Fibroblast of skin of abdomen (primary cell): ENCODE measurements at places on chromosomes 1 and 21.

- DNase-seq = peak; percentile 81
These were observed at the start of gene MEX3A for GRCh38 chr1:156082309-156083091. MEX3A (minus strand) TSS chr1:156082465; CDS start chr1:156081998, 467 bp downstream.

- peak; percentile 45 for DNase-seq
These were observed 14.0 kb downstream of the RHBG start for GRCh38 chr1:156383023-156383422.

DNA sequence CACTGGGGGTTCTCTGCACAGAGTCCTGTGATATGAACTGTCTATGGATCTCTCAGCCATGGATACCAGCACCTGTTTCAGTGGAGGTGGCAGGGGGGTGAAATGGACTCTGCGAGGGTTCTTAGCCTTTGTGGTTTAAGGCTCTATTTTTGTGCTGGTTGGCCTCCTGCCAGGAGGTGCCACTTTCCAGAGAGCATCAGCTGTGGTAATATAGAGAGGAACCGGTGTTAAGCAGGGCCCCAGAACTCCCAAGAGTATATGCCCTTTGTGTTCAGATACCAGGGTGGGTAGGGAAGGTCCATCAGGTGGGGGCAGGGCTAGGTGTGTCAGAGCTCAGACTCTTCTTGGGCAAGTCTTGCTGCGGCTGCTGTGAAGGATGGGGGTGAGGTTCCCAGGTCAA lies 330.0 kb upstream of the PLD5 start:
- no peak for DNase-seq

- no peak for DNase-seq
These were observed 37.4 kb downstream of the CFAP74 start for GRCh38 chr1:1966071-1966740.

DNA sequence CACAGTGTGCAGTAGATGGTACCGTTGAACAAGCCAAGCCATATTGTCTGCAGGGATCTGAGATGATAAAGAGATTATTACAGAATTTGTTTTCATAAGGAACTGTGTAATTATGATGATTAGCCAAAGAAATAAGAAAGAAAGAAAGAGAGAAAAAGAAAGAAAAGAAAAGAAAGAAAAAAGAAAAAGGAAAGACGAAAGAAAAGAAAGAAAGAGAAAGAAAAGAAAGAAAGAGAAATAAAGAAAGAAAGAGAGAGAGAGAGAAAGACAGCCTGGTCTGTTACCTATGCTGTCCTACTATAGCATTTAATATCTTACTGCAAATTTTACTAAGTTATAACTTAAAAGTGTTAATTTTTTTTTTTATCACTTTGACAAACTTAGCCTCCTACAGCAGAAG lies 43.6 kb downstream of the KCNK1 start:
- DNase-seq = no peak

DNA sequence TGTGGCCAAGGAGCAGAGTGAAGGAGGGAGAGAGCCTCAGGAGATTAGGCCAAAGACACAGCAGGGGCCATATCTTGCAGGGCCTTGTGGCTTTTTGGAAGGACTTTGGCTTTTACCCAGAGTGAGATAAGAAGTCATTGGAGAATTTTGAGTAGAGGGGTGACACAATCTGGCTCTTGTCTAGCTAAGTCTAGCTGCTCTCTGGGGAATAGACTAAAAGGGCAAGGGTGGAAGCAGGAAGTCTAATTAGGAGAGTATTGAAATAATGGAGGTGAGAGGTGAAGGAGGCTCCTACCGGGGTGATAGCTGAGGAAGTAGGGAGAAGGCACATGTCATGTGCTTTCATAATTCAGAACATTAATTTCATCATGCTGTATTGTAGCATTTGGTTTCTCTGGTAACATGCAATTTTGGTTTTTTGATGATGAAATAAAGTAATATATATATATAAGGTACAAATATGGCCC lies 34.3 kb upstream of the KCNA3 start:
- DNase-seq = no peak

DNA sequence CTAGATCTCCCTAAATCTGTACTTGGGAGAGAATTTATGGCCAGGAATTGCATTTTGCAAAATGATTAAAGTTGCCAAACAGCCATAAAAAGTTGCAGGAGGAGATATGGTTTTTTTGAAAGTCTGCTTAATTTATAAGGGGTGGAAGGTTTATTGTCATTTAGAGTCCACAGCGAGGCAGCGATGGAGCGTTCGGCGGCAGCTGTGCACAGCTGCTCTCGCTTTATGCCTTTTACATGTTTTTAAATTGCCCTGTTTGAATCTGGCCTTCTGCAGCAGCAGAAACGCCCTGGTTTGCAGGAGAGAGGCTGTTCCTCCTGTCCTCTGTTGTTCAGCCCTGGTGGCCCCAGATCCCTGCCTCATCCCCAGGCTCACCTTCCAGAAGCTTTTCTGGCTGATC lies 144.9 kb upstream of the POU3F1 start:
- no peak for DNase-seq

DNA sequence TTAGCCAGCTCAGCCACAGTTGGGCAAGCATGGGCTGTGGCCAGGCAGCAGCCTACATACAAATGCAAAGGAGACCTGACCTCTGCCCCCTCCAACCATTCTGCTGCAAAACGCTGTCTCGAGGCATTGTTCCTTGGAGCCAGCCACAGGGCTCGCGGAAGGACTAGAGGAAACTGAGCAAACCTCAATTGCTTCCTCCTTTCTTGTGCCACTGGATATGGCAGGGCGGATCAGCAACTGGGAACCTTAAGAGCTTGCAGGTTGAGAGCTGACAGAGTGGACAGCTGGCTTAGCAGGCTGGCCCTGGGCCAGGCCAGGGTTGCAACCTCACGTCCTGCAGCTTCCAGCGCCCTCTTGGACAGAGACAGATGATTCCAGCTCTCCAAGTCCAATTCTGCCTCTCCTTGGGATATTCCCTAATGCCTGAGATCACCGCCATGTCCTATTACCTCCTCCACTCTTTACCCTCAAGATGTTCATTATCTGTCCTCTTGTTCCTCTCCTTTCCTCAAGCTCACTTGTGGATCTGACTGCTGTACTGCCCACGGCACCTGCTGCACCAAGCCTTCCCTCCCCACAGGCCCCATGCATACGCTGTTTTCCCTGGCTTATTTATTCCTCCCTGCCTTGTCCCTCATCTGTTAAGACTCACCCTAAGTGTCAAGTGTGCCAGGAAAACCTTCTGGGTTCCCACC lies 67.5 kb downstream of the SDC3 start:
- DNase-seq = no peak

DNA sequence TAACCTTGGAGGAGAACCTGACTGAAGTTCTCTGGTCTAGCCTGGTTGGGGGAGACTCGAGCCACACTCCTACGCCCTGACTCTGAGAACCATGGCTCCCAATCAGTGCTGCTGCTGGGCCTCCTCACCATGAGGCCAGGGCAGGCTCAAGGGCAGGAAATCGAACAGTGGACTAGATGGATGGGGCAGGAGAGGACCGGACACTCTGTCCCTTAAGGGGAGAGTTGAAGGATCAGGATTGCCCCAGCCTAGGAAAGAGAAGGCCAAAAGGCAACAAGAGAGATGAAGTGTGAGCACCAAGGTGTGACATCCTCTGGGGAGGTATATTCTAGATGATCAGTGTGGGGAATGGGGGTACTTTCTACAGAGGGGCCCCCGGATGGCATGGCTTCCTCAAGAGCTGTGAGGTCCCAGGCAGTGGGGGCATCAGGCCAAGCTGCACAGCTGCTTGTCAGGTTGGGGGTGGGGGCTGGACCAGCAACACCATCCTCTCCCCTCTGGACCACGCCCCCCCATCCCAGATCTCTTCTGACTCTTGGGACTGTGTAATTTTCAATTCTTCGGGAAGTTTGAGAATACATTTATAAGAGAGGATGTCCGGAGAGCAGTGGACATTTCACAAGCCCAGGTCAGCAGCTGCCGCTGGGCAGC lies 34.0 kb downstream of the MX1 start:
- DNase-seq = no peak

- no peak for DNase-seq
These were observed 19.8 kb downstream of the RPRD2 start for GRCh38 chr1:150383631-150384324.

GRCh38 chr1:74964508-74965102 lies 169.6 kb upstream of the LHX8 start:
- DNase-seq = peak; percentile 1

DNA sequence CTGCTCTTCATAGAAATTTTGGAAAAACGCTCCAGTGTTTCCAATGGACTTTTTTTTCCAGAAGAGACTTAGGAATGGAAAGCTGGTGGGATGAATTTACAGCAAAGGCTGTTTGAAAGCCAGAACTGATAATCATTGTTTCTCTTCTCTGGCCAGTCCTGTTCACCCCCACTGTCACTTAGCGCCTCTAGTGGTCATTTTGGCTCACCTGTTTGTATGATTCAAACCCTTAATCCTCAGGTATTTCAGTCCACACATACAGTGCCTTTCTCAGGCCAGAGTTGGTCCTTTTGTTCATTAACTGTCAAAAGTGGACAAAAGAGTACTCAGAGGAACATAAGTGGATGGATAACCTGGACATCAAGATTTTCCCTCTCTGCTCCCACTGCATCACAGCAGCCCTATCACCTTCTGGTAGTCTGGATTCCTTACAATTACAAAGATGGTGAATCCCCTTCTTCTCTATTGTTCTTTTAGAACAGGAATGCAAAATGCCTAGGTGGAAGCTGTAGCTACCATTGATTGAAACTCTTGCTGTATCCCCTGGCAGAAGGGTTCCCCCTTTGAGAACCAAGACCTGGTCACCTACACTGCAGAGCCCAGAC lies 177.6 kb upstream of the OLFM3 start:
- no peak for DNase-seq

GRCh38 chr1:184973272-184974055 lies 844 bp downstream of the NIBAN1 start:
- peak; percentile 88 for DNase-seq

DNA sequence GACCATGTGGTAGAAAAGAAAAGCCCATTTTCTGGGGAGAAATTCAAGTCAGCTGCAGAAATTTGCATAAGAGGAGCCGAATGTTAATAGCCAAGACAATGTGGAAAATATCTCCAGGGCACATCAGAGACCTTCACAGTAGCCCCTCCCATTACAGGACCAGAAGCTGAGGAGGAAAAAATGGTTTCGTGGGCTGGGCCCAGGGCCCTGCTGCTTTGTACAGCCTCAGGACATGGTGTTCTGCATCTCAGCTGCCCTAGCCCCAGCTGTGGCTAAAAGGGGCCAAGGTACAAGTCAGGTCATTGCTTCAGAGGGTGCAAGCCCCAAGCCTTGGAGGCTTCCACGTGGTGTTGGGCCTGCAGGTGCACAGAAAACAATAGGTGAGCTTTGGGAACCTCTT lies 108.3 kb downstream of the DMRTB1 start:
- DNase-seq = no peak

DNA sequence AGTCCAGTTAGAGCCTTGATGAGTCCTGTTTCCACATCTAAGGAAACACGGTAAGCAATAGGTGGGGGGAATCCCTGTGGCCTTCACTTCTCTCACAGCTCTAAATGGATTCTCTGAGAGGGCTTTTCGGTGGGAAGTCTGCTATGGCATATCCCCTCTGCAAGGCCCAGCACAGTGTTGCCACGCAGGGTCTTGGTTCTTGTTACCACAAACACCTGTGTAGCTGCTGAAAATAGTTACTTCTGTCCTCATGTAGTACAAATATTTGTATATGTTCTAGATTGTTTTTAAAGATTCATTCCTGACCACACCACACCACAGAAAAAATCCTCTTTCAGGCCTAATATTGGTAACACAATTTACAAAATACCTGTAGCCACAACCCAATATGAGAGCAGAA lies 5.6 kb downstream of the ACTA1 start:
- DNase-seq = no peak

- no peak for DNase-seq
These were observed 5.9 kb upstream of the PRXL2B start for GRCh38 chr1:2580691-2581090.

DNA sequence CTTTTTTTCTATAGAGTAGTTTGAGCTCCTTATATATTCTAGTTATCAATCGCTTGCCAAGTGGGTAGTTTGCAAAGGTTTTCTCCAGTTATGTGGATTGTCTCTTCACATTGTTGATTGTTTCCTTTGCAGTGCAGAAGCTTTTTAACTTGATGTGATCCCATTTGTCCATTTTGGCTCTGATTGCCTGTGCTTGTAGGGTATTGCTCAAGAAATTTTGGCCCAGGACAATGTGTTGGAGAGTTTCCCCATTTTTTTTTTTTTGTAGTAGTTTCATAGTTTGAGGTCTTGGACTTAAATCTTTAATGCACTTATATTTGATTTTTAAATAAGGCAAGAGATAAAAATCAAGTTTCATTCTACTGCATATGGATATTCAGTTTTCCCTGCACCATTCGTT lies 774.8 kb upstream of the ADAMTS5 start:
- DNase-seq = no peak

DNA sequence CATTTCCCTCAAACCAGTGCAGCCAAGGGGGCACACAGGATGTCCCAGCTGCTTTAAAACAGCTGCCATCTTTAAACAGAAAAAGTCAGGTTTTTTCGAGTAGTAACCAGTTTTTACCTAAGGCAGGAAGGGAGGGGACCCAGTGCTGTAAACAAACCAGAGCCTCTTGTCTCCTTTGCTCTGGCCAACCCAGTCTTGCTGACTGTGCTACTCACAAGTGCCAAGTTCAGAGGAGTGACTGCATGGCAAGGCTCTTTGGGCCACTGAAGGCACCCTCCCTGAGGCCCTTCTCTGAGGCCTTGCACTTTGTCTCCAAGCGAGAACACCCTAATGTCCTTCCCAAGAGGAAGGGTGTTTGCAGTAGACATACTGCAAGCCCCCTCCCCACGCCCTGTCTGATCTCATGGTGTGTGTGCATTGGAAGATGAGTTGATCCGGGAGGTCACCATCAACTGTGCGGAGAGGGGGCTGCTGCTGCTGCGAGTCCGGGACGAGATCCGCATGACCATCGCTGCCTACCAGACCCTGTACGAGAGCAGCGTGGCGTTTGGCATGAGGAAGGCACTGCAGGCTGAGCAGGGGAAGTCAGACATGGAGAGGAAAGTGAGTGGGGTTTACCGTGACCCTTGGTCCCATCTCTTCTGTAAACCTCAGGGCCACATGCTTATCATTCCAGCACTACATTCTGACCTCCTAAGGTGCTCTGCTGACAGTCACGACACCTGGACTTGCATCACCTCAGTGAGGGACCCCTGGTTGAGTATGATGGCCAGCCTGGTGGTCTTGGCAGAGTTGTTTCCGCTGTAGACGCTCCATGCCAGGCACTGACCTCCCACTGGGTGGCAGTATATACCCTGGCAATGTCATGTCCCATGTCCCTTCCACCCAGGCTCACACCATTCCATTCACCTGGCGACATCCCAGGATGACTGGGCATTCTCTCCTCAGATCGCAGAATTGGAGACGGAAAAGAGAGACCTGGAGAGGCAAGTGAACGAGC lies 4.7 kb downstream of the DNALI1 start:
- peak; percentile 46 for DNase-seq

GRCh38 chr1:57881639-57882038 lies 457.8 kb upstream of the DAB1 start:
- DNase-seq = peak; percentile 81

DNA sequence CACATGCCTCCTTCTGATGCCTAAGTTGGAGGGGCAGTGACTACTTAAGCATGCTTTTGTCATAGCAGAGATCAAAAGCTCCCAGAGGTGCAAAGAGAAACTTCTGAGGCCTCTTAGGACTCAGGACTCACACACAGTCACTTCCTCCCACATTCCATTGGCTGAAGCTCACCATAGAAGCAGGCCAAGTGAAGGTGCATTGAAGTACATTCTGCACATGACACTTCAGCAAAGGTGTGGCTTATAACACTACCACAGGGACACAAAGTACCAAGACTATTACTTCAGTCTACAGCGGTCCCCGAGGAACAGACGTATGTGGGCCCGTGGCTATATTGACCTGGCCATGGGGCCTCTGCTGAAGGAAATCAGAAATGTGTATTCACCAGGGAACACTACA lies 2.5 kb upstream of the POGK start:
- no peak for DNase-seq
